ENCODE measurements at places on chromosomes 6 and 20.

GRCh38 chr6:75551367-75551952 lies 50.2 kb upstream of the SENP6 start:
- no peak for DNase-seq

- no peak for DNase-seq
These were observed 68.3 kb downstream of the ANKS1A start for GRCh38 chr6:34957231-34957783.

DNA sequence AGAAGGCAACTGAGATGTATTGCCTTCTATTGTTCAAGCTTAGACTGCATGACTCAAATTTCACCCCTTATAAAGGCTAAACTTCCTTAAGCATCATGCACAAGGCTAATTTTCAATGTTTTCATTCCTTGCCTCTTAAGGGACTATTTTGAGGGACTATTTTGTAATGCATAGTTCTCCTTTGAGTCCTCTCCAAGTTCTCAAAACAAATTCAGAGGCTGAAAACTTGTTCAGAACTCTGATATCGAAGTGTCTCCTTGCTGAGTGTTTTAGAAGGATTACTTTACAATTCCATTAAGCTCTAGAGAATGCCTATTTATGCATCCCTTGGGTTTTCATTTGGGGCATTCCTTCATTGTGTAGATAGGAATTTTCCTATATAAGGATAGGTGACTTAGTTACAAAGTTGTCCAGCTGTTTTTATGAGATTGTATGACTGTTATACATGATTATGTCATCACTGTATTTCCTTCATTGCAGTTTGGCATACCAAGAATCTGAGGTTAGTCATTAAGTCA lies 41.7 kb downstream of the COL19A1 start:
- no peak for DNase-seq

DNA sequence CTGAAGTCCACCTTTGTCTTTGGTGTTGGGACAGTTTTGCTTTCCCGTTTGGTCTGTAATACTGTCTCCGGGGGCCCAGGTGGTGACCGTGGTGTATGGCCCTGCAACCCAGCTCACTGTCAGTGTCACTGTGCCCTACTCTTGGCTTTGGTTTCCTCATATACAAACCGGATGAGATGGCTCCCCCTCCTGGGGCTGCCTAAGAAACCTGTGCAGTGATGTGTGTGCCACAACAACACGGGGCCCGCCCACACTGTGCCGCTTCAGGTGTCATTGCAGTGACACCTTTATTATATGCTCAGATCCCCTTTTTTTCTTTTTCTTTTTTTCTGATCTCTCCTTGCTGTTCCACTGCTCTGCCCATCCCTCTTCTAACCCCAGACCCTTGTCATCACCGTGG lies 73.9 kb downstream of the RAMACL start:
- no peak for DNase-seq

DNA sequence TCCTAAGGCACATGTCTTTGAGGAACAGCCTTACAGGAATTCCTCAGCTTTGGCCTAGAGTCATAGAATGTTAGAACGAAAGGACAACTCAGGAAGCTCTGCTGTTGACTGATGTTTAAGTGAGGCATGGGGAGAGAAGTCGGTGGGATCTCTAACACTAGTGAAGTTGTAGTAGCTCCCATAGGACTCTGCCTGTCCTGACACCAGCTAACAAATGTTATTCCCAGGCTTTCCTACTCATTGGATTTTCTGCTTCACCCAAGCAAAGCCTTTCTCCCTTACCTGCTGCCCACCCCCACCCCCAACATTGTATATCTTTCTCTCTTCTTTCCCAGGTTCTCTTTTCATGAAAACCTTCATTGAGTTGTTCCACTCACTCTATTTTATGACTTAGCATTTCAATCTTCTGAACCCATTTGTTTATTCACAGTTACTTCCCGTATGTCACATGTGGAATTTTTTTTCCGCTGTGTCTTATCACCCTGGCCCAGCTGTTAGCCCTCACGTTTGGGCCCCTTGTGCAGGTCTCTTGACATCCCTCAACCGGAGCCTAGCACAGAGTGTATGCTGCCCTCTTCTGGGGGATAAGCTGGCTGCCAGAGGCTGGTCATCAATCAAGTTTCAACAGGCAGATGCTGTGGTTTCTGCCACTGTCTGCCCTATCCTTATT lies 39.2 kb upstream of the RNF8 start:
- DNase-seq: no peak

GRCh38 chr6:104884867-104885517 lies 25.3 kb upstream of the HACE1 start:
- no peak for DNase-seq

- no peak for DNase-seq
These were observed 3.3 kb downstream of the KCNS1 start for GRCh38 chr20:45097485-45098102.

GRCh38 chr6:21321531-21321930 lies 272.0 kb upstream of the SOX4 start:
- no peak for DNase-seq

GRCh38 chr6:156146891-156147290 lies 630.3 kb upstream of the ARID1B start:
- DNase-seq: no peak

DNA sequence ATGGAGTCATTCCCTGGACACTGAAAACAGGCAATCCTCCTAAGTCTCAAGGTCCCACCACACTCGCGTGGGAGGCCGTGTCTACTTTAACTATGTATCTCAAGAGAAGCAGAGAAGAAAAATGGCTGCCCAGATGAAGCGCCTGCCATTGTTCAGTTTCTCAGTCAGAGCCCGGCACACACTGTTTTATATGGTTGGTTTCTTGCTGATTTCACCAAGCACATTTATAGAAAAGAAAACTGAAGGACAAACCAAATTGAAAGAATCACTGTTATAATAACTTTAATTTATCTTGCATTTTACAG lies 22.9 kb downstream of the EIF2S2 start:
- no peak for DNase-seq

GRCh38 chr20:57851796-57852195 lies 142.0 kb upstream of the PMEPA1 start:
- DNase-seq: no peak

GRCh38 chr6:90978046-90978445 lies 391.2 kb upstream of the MAP3K7 start:
- DNase-seq: no peak

DNA sequence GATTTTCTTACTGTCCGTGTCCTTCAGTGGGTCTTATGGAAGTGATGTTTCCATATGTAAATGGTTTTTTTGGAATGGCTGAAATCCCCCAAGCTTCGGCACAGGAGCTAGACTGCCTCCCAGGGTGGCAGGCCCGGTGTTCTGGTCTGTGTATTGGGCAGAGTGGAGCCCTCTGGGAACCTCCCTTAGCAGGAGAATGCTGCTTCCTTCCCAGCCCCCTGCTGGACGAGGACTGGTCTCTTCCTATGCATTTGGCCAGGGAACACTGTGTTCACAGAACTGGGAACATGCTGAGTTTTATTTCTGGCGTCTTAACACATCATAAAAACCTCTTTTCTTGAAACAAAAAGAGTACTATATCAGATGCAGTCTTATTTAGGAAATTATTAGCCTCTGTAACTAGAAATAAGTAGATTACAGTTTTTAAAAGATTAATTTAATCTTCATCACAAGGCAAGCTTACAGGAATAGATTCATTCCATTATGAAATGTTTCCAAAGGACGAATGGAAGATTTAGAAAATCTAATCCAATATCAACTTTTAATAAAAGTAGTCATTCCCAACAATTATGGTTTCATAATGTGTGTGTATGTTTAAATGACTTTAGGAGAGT lies 56.6 kb downstream of the SYTL3 start:
- peak; percentile 30 for DNase-seq

GRCh38 chr6:146211646-146212045 lies 182.8 kb downstream of the GRM1 start:
- DNase-seq: no peak

GRCh38 chr6:73614802-73615201 lies 39.0 kb downstream of the SLC17A5 start:
- no peak for DNase-seq

- DNase-seq: no peak
These were observed 146.5 kb downstream of the CDKAL1 start for GRCh38 chr6:20680697-20681165.

- DNase-seq: no peak
These were observed 19.9 kb downstream of the PFDN4 start for GRCh38 chr20:54227751-54228150.

DNA sequence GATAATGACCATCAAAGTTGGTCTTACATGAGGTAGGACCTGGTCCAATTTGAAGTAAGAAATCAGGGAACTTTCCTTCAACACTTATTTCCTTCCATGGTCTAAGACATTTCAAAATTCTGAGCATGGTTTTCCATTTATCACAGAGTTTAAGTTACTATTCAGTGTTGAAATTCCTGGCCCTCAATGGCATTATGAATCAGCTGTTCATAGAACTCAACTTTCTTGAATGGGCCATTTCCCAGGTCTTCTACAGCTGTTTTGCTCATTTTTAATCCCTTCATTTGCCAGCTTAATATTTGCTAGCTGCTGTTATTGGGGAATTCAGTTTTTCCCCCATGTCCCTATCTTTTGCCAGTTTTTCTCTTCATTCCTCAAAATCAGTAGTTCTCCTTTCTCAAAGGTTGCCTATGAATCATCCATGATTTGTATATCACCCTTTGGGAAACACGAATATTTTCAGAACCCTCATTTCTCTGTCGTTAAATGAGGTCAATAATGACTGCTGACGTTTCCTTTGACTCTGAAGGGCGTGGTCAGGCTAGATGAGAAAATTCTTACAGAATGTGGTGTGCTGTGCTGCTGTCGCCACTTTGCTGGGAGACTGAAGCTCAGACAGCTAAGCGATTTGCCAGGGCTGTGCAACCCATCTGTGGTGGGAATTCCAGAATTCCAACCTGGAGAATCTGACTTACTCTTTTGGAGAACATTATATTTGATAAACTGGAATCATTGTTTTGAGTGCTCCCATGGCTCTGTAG lies 216.5 kb upstream of the FLRT3 start:
- no peak for DNase-seq

- no peak for DNase-seq
These were observed 96.6 kb downstream of the CDKAL1 start for GRCh38 chr6:20630617-20631548.

GRCh38 chr6:26195924-26196845 lies 109.0 kb downstream of the HFE start:
- DNase-seq: no peak

DNA sequence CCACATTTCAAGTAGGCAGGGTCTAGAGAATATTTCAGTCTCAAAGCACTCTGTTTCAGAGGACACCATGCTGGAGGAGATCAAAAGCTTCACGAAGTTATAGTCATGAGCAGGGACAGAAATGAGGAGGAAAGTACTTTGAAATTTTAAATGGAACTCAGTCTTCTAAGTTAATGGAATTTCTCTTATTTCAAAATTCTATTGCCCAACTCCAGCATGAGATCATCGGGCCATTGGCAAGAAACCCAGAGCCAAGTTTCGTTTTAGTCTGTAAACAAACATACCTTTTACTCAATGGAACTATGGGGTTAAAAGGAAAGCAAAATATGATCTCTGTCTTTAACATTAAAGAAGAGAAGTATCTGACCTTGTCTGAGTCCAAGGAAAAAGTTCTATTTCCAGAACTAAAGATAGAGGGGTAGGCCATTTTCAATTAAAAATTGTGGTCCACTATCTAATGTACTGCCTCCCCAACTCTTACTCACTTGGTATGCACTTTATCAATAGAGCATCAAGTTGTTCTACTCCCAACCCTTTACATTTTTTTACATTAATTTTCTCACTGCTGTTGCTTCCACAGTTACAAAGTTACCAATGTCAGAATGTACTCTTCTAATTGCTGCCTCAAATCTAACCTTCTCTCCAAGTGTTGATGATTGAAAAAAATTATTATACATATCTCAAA lies 235.3 kb upstream of the NRSN1 start:
- no peak for DNase-seq

GRCh38 chr6:43172104-43173007 lies 1.3 kb downstream of the SRF start:
- no peak for DNase-seq

- DNase-seq: no peak
These were observed 94.0 kb upstream of the SLC2A12 start for GRCh38 chr6:134146268-134147033.

DNA sequence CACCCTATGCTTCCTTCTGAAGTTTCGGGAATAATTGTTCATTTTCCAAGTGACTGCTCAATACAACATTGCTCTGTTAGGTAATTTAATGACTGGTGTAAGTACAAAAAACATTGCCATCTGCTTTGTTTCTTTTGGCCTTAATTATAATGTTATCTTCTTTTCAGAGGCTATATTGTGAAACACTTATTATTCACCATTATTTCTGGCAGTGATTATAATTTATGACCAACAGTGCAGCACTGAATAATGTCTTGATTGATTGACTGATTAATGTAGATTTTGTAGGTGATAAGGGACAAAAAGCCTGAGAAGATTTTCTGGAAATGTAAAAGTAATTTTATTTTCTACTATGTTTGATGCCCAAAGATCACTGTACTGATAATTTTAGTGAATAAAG lies 377.7 kb downstream of the PLCB1 start:
- DNase-seq: no peak

DNA sequence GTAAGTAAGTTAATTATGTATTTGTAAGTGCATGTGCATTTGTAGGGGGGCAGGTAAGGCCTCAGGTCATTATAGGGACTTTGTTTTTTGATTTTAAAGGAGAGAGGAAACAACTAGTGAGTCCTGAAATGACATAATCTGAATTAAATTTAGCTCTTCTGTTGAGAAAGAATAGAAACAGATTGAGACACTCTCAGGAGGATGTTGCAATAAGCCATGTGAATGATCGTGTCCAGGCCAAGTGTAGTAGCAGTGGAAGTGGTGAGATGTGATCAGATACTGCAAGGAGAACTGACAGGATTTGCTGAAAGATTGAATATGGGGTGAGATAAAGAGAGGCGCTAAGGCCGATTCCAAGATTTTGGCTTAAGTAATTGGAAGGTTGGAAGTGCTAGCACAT lies 2.6 kb upstream of the CENPW start:
- no peak for DNase-seq

- no peak for DNase-seq
These were observed at the start of gene LAMP5 for GRCh38 chr20:9514461-9515213. TSS of gene LAMP5 (plus strand) at chr20:9514590. CDS start at chr20:9514853, 263 bp downstream.

GRCh38 chr6:31878726-31879125 lies at the start of gene SLC44A4:
TSS of gene SLC44A4 (minus strand) at chr6:31878997. CDS start at chr6:31878980, 17 bp downstream.
- DNase-seq: no peak

GRCh38 chr20:54132612-54133433 lies 41.0 kb downstream of the CYP24A1 start:
- no peak for DNase-seq

- no peak for DNase-seq
These were observed 1514.1 kb upstream of the DEFB115 start for GRCh38 chr20:29743101-29743931.

GRCh38 chr20:13183005-13183404 lies 38.1 kb upstream of the ISM1 start:
- no peak for DNase-seq

GRCh38 chr20:38420388-38421085 lies 14.6 kb downstream of the SNHG17 start:
- DNase-seq: no peak

Data from LNCaP clone FGC (cell line).